ENCODE measurements at places on chromosomes 12 and 14. TPM values are rescaled to one million over a fixed set of nuclear protein-coding genes. Genes with fewer than 3 reads are reported as not detected.

CLEC1B gene
- not detected for total RNA-seq

NGB gene
- not detected for total RNA-seq

SYT10 gene
- not detected for total RNA-seq

ADGRD1 gene
- 0.17 TPM for total RNA-seq

STXBP6 gene
- total RNA-seq: 4.9 TPM

MMP17 gene
- total RNA-seq: 14.0 TPM

All from dermis blood vessel endothelial cell (primary cell).